MV-4-11 (cell line): ENCODE measurements at places on chromosomes 12 and 14.

- no peak for DNase-seq
Measured at GRCh38 chr12:79250960-79251755, 386.6 kb downstream of the SYT1 start.

DNA sequence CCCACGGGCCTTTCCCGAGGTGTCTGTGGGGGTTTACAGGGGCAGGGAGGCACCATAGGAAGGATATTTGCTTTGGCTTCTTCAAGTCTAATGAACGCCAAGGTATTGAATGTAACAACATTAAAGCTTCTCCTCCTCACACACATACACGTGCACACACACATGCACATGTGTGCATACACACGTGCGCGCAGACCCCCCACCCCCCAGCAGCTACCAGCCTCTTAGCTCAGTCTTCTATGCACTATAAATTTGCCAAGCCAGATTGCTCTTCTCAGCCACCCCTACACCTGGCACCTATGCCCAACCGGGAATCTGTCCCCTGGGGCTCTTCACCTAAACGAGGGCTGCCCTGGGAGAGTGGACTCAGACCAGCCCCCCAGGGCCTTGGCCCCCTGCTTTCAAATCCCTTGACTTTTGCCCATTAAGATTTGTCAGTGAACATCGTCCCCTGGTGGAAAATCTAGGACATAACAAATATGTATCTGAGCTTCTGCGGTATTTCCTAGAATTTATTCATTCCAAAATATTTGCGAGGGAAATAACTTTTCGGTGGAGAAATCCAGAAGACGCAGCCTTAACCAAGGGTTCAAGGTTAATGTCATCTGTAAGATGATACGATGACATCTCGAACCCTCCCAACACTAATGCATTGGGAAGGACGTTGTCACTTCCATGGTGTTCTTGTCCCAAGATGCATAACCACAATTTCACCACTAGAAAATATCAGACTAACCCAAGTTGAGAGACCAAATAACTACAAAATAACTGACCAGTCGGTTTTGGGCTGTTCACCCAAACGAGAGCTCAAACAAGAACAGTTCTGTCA, 330.4 kb downstream of the MED13L start:
- DNase-seq, result no peak

- DNase-seq, result no peak
Measured at GRCh38 chr12:101010896-101011295, 199.1 kb downstream of the SLC5A8 start.

DNA sequence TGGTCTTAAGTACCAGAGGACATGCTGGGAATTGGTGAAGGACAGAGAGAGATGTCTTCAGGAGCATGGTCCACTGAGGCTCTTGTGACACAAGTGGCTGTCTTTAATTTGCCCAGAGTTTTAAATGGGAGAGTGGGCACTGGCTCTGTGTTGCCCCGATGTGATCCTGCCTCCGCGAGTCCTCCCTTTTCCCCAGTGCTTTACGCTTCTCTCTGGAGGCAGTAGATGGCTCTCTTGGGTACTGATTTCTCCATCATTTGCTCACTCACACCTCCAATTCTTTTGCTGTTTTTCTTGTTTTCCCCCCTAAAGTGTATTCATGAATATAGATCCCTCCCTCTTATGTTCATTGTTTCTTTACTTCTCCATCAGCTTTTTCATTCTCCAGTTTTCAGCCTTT, 74.3 kb downstream of the EMP1 start:
- DNase-seq, result no peak

GRCh38 chr14:30443368-30444007, 115.5 kb upstream of the G2E3 start:
- peak; percentile 5 for DNase-seq

- no peak for DNase-seq
Measured at GRCh38 chr14:85714069-85714468, 184.1 kb downstream of the FLRT2 start.

DNA sequence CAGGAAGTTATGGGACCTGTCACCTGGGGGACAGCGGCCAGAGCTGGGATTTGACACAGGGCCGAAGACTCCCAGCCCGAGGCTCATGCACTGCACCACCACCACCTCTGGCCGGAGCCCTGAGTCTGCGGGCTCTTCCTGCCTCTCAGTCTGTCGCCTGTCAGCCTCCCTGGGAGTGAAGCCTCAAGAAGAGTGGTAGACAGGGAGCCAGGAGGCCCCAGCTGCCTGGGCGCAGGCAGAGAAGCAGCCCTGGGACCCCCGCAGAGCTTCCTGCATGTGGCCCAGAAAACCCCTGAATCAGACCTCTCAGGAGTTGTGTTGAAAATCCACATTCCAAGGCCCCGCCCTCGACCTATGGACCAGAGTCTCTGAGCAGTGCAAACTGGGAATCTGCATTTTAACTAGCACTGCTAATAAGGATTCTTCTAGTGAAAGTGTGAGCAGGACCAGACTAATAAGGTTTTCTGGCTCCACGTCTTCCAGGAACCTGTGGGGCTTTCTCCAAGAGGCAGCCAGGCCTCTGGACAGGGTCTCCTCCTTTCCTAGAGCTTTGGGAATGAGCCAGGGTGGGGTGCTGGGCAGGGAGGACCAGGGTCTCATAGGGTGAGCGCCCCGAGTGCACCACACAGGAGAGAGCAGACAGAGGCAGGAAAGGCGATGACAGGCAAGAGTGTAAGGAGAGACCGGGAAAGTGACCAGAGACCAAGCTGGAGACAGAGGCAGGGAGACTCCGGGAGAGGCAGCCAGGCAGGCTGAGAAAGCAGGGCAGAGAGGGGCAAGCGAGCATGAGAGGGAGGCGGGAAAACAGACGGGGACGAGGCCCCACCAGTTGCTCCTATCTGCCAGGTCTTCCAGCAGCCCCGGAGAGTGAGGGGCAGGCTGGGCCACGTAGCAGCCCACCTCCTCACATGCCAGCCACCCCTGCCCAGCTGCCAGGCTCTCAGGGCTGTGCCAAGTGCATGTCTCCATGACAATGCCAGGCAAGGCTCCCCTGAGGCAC, 112.4 kb downstream of the BCL11B start:
- DNase-seq, result no peak

DNA sequence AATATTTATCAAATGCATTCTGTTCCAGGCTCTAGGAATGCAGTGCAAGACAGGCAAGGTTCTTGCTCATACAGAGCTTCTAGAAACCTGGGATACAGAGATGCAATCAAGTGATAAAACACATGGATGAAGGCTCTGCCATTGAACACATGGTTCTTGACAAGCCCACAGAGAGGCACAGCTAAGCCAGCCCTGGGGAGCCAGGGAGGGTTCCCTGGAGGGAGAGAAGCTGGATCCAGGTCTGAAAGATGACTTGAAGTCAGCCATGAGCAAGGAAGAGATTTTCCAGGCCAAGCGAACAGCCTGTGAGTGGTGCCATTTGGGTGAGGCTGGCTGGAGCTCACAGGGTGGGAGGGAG, 66.2 kb downstream of the IRF2BPL start:
- DNase-seq, result no peak

- no peak for DNase-seq
Measured at GRCh38 chr12:88437226-88437625, 143.0 kb downstream of the KITLG start.

GRCh38 chr12:108568338-108569154, 6.2 kb downstream of the ISCU start:
- DNase-seq, result no peak

DNA sequence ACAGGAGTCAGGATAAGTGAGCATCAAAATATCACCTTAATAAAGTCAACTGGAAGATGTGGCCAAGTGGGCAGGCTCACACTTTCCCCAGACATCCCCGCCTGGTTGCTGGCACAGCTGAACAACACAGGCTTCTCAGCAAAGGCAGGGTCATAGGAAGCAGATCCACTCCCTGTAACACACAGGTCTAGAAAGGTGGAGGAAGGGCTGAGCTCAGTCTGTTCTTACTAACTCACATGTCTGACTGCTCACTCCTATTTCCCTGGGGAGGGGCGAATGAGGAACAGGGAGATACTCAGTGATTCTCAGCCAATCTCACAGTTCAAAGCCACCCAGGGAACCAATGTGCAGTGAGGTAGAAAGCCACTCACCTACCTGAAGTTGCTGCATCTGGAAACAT, 45.0 kb upstream of the AMN1 start:
- DNase-seq, result no peak

- no peak for DNase-seq
Measured at GRCh38 chr14:50631408-50631821, 36.7 kb downstream of the SAV1 start.
